ENCODE measurements at places on chromosomes 12 and 14.

DNA sequence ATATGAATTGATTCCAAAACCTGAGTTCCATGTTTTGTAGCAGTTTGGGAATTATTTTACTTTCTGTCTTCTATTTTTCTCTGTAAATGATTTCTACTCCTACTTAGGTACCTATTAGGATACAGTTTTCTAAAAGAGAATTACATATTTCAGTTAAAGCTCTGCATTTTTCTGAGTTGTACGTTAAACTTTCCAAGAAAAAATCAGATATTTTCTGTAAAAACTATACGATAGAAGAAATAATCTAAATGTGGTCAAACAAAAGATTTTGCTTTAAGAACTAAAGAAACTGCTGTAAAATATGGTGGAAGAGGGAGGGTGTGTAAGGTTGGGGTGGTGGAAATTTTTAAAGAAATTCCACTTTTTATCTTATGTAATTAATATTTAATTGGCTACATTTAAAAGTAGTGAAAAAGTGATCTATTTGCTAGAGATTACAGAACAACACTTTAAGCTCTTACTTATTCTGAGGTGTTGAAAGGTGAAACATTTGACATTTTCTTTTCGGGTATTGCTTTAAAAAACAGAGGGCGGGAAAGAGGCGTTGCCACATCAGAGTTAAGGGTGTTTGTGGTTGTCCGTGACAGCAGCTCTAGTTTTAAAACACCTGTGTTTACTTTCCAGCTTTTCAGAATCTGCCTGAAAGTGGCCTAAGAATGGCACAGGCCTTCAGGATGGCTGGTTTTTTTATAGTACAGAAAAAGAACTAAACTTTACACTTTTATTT is 187.3 kb downstream of the MIPOL1 start:
- DNase-seq: peak; percentile 80

DNA sequence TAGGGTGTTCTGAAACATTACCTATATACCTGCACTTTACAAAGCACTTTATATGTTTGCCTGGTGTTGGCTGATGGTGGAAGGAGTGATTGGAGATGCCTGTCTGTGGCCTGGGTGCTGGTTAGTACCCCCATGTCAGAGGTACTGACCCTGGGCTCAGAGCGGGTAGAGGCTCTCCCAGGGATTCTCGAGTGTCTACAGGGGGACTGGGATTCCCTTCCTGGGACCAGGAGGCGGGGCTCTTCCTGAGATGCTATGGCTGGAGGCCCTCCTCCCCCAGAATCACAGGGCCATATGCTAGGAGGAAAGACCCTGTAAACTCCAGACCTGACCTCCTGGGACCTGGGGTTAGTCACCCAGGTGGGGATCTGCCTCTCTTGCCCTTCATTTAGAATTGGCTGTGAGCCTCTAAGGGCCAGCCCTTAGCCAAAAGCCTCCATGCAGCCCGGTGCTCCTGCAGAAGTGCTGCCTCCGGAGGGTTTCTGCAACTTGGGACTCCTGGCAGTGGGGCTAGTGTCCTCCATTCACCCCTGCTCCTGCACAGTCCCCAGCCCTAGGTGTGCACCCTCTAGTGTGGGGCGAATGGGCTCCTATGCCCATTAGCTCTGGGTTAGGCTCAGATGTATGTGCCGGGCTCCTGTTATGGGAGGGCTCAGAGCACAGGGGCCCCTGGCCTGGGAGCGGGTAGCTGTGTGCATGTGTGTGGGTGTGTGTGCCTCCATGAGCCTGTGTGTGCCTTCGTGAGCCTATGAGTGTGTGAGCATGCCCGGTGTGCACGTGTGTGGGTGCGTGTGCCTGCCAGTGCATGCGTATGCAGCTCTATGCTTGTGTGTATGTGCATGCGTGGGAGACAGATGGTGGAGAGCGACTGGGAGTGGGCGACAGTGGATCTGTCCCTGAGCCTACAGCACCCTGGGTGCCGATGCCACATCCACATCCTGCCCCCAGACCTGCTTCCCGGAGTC is 36.6 kb downstream of the RTL1 start:
- DNase-seq: no peak

GRCh38 chr14:92656306-92657081 is 91.9 kb downstream of the LGMN start:
- DNase-seq: no peak

GRCh38 chr12:131049002-131049401 is 95.3 kb downstream of the ADGRD1 start:
- no peak for DNase-seq

- no peak for DNase-seq
These were observed 103.5 kb downstream of the WSCD2 start for GRCh38 chr12:108232565-108232964.

DNA sequence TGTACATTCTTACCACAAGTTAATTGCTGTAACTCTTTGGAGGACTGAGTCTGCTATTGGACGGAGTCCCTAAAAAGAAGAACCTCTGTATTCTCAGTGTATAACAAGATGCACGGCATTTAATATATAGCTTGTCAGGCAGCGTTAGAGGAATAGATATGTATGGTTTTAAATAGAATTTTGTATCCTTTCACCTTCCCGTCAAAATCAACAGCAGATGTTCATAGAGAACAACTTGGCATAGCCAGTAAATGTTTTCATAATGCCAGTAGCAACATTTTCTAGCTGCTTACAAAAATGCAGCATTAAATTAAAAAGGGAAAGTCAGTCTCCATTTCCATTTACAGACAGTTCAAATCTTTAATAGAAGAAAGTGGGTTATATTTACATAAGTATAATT is 6.8 kb downstream of the SCYL2 start:
- no peak for DNase-seq

- no peak for DNase-seq
These were observed 4.2 kb downstream of the ACACB start for GRCh38 chr12:109120557-109120956.

DNA sequence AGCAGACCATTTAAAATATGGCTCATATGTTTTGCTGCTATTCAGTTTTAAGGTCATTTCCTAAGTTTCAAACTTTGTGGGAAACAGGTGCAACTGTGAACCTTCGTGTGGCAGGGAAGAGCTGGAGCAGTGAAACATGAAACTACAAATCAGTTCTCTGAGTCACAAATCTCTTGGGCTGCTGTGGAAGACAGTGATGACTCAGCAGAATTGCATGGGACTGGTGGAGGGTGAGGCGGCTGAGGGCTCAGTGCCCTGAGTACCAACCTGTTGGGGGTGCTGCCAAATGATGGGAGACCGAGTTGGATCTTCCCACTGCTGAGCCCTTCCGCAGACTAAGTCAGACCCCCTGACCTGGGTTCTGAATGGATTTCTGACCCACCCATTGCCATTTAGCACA is 8.4 kb upstream of the CALM1 start:
- DNase-seq: no peak

- no peak for DNase-seq
These were observed 284.3 kb downstream of the ZFP36L1 start for GRCh38 chr14:68508581-68508980.

- DNase-seq: no peak
These were observed 339.0 kb downstream of the KCNH5 start for GRCh38 chr14:62706217-62706616.

- no peak for DNase-seq
These were observed 25.5 kb upstream of the EMP1 start for GRCh38 chr12:13170892-13171490.

GRCh38 chr12:59093073-59093772 is 172.9 kb upstream of the LRIG3 start:
- no peak for DNase-seq

DNA sequence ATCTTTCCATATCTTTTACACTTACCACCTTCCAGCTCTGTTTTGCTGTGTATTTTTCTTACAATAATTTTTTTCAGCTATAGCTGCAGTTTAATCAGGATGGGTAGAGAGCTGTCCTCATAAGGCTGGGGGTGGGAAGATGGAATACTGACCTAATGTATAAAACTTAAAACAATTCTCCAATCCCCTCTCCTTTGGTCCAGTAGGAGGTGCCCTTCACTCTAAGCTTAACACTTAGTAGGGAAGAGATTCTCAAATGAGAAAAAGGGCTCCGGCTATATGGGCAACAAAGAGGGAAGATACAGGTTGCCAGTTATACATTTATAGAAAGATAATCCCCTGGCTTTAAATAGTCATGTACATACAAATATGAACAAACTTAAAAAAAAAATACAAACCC is 2.8 kb downstream of the ORMDL2 start:
- no peak for DNase-seq

- DNase-seq: no peak
These were observed 269.5 kb downstream of the ACSS3 start for GRCh38 chr12:81347404-81347803.

DNA sequence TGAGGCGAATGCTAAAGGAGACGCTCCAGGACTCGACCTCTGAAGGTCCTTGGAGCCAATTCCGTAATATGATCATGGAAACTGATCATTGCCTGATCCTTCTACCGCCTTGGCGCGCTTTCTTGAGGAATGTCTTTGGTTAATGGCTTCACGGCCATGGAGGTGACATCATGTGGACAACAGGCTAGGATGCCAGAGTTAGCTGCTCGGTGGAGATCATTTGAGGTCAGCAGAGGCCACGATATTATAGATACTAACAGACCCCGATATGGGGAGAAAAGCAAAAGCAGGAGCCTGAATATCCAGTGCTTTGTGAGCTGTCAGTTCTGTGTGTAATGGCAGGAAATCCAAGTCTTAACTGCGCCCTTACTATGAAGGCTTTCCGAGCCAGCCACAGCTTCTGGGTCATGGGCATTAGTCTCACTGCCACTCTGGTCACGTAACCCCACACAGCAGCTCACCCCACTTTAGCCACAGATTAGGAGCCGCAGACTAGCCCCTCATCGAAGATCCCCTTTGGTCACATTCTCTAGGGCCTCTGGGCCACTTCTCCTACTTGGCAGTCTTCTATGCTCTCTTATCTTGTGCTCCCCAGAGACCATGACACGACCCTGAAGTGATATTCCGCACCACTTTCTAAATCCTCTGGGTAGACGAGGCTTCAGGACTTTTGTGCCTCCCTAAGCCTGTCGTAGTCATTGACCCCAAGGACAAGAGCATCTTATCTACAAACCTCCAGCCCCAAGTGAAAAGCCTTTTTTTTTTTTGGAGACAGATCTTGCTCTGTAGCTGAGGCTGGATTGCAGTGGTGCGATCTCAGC is 724 bp upstream of the CS start:
- DNase-seq: peak; percentile 31

- DNase-seq: no peak
These were observed 191.5 kb upstream of the C14orf180 start for GRCh38 chr14:104388011-104388521.

DNA sequence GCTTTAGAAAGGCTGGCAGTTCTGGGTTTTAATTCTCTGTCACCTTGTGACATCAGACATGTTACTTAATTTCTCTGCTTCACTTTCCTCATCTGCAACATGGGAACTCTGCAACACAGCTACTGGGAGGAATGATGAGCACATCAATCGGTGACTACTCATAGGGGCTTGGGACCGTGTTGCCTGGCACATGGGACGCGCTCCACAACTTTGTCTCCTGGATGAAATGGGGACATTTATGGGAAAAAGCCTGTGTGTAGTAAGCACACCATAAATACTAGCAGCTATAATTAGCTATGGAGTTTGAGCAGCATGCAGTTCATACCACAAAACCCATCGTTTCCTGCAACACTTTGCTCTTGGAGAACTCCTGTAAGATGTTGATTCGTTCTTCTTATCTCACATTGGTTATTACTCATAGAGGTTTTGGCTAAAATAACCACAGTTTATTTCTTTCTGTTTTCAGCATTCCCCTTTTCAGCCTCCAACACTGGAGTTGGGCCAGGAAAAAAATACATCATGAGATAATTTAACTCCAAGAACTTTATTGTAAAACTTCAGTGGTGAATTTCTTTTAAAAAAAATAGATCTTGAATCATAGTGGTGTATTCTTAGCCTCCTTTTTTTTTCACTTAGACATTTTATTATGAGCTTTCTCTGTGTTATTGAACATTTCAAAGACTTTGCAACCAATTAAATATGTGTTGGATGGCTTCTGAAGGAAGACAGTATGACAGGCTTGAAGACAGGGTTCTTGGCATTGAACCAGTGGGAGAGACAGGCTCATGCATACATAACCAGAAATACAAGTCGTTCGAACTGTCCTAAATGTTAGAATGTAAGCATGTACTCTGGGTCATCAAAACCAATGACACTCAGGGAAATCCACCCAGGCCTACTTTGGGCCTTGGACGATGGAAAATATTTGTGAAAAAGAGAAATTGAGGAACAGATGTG is 72.7 kb downstream of the RIN3 start:
- DNase-seq: no peak

DNA sequence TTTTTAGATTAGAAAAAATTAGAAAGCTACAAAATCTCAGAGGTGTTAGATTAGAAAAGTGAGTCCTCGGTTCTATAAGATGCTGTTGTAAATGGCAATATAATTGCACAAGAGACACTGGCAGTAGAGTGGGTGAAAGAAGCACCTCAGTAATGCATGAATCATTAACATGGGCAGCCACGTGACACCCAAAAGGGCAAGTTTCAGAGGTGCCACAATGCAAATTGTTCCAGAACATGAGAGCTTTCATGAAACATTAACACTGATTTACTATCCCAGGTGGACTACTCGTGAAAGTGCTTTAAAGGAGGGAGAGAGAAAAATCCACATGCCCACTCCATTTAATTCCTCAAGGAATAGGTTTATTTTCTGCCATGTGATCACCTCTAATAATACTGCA is 108.4 kb downstream of the PTPRR start:
- no peak for DNase-seq

DNA sequence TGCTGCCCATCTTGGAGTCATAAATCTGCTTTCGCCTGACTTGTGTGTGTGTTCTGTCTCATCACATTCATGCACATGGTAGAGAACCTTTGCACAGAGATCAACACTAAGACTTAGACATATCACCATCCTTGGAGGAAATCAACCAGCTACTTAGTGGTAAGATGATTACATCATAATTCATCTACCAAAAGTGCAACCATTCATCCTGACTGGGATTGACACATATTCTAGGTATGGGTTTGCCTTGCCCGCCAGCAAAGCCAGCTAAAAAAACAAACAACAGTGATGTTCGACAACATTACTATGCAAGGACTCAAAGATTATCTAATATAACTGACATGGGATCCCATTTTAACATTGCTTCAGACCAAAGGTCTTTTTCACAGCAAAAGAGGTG is 228.7 kb downstream of the NUAK1 start:
- no peak for DNase-seq

GRCh38 chr14:58954901-58955861 is 233.3 kb upstream of the DAAM1 start:
- DNase-seq: no peak

- DNase-seq: no peak
These were observed 139.7 kb downstream of the PRIMA1 start for GRCh38 chr14:93648440-93649168.

GRCh38 chr12:91978143-91978542 is 167.5 kb downstream of the BTG1 start:
- no peak for DNase-seq

- DNase-seq: no peak
These were observed 6.0 kb upstream of the PCNX1 start for GRCh38 chr14:70901269-70901668.

DNA sequence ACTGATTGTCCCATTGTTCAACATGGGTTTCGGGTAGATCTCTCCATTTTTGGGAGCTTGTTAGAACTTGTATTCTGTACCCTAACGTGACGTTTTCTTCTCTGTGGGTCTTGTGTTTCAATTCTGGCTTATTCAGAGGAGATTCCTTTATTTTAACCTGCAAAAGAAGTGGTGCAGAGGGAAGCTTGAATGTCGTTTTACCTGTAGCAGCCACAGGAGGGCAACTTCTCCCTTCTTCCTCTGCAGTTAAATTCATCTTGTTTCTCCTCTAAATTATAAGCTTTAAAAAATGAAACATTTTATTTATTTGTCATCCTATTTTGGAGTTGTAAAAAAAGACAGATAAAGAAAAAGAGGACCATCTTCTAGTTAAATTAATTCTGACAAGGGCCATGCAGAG is 13.7 kb upstream of the CLEC4D start:
- no peak for DNase-seq

- DNase-seq: no peak
These were observed 5.0 kb upstream of the SRSF9 start for GRCh38 chr12:120474616-120474960.

All from NCI-H1105 (cell line).